ENCODE measurements at places on chromosomes 13 and 19.

DNA sequence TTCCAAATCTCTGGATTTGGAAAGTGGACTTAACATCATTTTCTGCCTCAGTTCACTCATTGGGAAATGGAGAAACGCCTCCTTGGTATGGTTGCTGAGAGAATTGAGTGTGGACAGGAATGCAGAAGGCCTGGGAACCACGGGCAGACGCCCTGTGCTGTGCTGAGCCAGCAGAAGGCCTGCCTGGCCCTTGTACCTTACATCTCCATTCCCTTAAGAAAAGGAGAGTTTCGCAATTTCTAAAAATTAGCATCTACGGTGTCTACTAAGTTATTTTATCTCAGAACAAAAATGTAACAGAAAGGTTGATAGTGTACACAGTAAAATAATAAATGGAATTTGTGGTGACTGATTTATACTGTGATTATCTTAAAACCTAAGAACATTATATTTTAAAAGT lies 78.7 kb downstream of the IPO5 start:
- no peak for DNase-seq

GRCh38 chr13:82698383-82698782 lies 1183.9 kb downstream of the SLITRK1 start:
- DNase-seq: peak; percentile 31

DNA sequence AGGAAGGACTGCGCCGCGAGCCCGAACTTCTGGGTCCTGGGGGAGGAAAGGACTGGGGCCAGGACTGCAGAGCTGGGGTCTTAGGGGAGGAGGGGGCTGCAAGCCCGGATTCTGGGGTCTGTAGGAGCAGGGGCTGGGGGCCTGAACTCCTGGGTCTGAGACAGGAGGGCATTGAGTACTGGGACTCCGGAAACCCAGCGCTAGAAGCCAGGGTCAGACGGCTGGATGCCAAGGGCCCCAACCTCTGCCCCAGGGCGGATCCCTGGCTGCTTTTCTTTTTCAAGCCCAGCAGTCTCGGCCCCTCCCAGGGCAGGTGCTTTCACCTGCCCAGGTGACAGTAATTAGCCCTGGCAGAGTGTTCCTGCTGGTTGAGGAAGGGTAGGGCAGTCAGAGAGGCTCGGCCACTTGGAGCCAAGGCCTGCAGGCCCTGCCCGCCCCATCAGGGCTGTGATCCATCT lies 2.3 kb downstream of the MYH14 start:
- no peak for DNase-seq

GRCh38 chr13:111944171-111944583 lies 122.8 kb upstream of the SOX1 start:
- no peak for DNase-seq

DNA sequence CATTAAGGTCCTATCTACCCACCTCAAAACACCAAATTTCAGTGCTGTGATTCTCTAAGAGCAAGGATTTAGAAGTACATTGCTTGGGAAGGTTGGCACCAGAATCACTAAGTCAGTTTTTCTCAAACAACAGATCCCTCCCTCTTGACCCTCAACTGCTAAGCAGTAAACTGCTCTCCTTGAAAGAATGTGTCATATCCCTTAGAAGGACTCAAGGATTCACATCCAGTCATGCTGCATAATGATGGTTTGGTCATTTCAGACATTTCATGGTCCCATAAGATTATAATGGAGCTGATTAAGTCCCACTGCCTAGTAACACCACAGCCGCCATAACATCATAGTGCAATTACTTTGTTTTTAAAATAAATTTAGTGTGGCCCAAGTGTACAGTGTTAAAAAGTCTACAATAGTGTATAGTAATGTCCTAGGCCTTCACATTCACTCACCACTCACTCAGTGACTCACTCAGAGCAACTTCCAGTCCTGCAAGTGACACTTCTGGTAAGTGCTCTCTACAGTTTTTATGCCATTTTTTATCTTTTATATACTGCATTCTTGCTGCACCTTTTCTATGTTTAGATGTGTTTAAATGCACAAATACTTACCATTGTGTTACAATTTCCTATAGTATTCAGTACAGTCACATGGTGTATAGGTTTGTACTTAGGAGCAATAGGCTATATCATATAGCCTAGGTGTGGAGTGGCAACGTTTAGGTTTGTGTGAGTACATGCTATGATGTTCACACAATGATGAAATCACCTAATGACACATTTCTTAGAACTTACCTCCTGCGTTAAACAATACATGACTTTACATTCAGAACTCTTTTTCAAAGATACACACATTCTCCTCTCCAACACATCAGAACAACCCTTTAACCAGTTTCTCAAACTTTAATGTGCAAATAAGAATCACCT lies 15.7 kb upstream of the CCDC169 start:
- no peak for DNase-seq
